ENCODE measurements at places on chromosomes 4 and X.
A peak's percentile ranks its signal among the peaks of the same experiment; 100 is the strongest.

DNA sequence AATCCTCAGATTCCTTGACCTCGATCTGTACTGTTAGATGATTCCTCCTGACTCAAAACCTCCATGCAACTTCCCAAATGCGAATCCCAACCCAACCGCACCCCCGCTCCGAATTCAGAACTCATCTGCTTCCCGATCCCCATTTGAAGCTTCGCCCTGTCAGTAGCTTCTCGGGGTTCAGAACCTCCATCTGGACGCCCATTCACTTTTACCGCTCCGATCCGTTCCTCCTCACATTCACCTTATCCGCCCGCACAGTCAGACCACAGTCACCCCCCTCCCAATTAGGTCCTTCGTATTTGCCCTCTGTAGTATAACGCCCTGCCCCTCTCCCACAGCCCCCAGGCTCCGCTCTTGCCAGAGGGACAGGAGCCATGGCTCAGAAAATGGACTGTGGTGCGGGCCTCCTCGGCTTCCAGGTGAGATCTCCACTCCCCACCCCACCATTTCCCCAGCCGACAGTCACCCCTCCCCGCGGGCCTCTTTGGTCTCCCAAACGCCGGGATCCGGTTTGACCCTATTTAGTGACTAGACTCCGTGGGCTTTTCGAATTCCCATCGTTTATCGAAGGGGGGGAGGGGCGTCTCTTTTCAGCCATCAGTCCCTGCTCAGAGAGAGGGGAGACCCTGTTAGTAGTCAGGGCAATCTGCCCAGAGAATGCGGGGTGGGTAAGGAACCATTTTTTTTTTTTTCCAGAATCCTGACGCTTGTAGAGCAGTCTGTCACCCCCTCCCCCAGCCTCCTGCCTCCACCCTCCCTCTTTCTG is 691 bp downstream of the MAGED1 start:
- DNase-seq = peak; percentile 22

DNA sequence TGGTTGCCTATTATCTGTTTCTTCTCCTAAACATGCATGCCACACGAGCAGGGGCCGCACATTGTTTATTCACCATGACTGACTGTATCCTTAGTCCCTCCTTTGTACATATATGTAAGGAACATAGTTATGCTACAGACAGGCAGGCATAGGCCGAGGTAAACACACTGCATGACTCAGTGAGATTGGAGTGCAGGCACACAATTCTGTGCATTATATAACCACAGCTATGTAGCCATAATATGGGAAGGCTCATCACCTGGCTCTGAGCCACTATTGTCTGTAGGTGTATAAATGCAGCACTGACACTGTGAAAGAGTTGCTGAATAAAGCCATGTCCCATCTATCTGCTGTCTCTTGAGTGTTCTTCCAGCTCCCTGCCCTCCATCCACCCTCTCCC is 431.6 kb downstream of the IDS start:
- no peak for DNase-seq

- no peak for DNase-seq
These were observed 27.4 kb upstream of the SOD3 start for GRCh38 chr4:24768006-24768405.

DNA sequence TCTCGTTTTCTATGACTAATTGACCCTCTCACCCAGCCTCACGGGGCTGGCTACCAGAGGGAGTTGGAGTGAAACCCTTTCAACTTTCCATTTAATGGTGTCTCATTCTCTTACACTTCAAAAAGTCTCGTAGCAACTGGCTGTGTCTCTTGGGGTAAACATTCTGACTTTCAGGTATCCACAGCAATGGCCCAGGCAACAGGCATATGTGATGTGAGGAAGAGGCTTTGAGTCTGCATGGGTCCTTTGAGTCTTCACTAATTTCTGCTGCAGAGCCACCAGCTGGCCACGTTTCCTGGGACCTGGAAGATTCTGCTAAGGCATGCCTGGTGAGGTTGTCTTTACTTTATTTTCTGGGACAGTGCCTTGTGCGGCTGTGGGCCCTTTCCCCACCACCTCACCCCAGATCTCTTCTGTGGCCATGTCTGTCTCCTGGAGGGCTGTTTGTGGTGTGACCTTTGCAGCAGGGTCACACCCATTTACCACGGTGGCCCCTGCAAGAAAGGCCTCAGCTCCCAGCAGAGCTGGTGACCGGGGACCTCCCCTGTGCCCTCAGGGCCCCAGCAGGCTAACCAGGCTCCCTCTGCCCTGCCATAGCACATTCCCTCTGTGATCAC is 112.5 kb upstream of the FRG1 start:
- DNase-seq = no peak

DNA sequence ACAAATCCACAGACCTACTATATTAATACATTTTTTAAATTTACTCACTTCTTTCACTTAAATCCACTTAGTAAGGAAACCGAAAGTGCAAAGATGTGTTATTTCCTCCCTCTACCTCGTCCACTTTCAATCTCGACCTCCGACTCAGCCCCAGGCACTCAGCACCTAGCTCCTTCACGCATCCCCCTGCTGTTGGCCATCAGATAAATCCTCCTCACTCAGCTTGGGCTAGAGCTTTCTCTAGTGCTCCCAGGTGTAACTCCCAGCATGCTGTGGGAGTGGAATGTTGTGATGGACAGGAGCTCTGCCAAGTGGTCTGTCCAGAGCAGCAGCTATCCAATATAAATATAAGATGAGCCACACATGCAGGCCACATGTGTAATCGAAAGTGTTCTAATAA is 26.7 kb upstream of the TEC start:
- peak; percentile 4 for DNase-seq

GRCh38 chr4:130257271-130257670 is 1161.3 kb downstream of the C4orf33 start:
- DNase-seq = peak; percentile 71

- DNase-seq = no peak
These were observed 4.5 kb upstream of the PPP2R2C start for GRCh38 chr4:6476893-6477292.

Measured in iris pigment epithelial cell (primary cell).